ENCODE measurements at places on chromosomes 6 and 20.

GRCh38 chr6:125931733-125932450, 24.7 kb upstream of the HINT3 start:
- peak; percentile 30 for DNase-seq

GRCh38 chr6:1088492-1089001, 223.4 kb upstream of the FOXQ1 start:
- no peak for DNase-seq

- no peak for DNase-seq
These were observed 286.1 kb downstream of the SYNE1 start for GRCh38 chr6:152351110-152351509.

- DNase-seq, result no peak
These were observed 11.6 kb downstream of the GMPR start for GRCh38 chr6:16249971-16250370.

GRCh38 chr6:54084231-54084630, 27.0 kb upstream of the MLIP start:
- no peak for DNase-seq

Data from dermis microvascular lymphatic vessel endothelial cell (primary cell).